ENCODE measurements at places on chromosomes 11 and 22.

GRCh38 chr11:100525197-100525596 lies 161.9 kb upstream of the ARHGAP42 start:
- no peak for DNase-seq

GRCh38 chr22:44025171-44026065 lies 1.3 kb downstream of the PARVB start:
- no peak for DNase-seq

GRCh38 chr22:40029189-40029890 lies 34.6 kb downstream of the FAM83F start:
- DNase-seq: no peak

- no peak for DNase-seq
These were observed 28.8 kb downstream of the TOB2 start for GRCh38 chr22:41417622-41418390.

DNA sequence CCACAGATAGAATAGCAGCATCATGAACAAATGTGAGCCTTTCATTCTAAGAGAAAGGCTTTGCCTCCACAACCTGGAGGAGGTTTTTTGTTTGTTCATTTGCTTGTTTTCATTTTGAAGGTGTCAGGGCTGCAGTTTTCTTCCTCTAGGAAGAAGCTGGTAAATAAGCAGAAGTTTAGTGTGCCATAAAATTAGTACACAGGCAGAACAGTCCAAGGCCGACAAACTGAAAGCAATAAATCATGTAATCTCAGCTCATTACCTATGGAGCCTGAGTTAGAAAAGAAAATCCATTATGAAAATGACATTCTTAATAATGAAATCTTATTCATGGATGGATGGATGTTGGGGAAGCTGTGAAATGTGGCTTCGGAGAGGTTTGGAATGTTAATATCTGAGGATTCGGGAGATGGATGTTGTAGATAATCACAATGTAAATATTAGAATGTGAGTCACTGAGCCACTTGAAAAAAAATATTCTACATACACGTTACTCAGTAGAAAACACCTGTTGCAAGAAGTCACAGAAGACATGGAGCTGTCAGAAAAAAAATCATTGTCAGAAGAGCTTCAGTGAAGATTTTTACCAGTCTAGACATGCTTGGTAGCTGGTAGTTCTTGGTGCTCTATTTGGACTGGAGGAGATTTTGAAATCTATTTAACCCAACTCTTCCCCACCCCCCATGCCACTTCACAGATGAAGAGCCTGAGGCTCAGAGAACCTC lies 15.0 kb upstream of the ZDHHC13 start:
- no peak for DNase-seq

- no peak for DNase-seq
These were observed 12.9 kb upstream of the OAF start for GRCh38 chr11:120197977-120198376.

GRCh38 chr22:50718352-50718709 lies 19.7 kb upstream of the ACR start:
- DNase-seq: no peak

GRCh38 chr11:94641167-94641761 lies 74.1 kb downstream of the PIWIL4 start:
- no peak for DNase-seq

- no peak for DNase-seq
These were observed 16.0 kb downstream of the CAPRIN1 start for GRCh38 chr11:34067383-34068065.

DNA sequence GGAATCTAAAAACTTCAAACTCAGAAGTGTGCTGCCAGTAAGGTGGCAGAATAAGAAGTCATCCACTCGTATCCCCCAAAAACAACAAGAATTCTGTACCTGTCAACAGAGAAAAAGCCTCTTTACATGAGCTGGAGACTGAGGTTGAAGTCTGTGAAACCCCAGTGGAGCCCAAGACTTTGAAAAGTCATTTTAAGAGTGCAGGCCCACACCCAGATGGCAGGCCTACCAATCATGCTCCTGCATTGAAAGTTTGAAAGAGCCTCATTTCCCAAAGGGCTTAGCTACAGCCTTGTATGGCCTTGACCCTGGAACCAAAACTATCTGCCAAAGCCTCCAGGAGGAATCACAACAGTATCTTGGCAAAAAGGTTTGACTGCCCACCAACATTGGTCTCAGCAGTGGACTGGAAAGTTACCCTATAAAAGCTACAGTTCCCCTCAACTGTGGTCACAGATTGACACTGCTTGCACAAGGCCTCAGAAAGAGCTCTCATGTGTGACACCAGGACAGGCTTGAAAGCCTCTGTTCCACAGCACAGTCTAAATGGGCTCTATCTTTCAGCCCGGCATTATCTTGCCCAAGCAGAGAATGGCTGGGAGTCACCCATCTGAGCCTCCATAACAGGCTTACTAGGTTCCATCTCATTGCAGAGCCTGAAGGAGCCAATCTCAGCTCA lies 47.7 kb downstream of the SLC22A9 start:
- no peak for DNase-seq

GRCh38 chr11:126214841-126215240 lies 3.3 kb downstream of the FAM118B start:
- no peak for DNase-seq

GRCh38 chr22:26624803-26625202 lies 3.0 kb downstream of the CRYBA4 start:
- DNase-seq: no peak
